NCI-H460 (cell line): ENCODE measurements at places on chromosomes 1 and 21. TPM values are rescaled to one million over a fixed set of nuclear protein-coding genes. Genes with fewer than 3 reads are reported as not detected.

- no peak for DNase-seq
Observed at GRCh38 chr1:49389699-49390098, 613.0 kb upstream of the BEND5 start.

- DNase-seq: no peak
Observed at GRCh38 chr1:81662913-81663526, 137.7 kb upstream of the ADGRL2 start.

DNA sequence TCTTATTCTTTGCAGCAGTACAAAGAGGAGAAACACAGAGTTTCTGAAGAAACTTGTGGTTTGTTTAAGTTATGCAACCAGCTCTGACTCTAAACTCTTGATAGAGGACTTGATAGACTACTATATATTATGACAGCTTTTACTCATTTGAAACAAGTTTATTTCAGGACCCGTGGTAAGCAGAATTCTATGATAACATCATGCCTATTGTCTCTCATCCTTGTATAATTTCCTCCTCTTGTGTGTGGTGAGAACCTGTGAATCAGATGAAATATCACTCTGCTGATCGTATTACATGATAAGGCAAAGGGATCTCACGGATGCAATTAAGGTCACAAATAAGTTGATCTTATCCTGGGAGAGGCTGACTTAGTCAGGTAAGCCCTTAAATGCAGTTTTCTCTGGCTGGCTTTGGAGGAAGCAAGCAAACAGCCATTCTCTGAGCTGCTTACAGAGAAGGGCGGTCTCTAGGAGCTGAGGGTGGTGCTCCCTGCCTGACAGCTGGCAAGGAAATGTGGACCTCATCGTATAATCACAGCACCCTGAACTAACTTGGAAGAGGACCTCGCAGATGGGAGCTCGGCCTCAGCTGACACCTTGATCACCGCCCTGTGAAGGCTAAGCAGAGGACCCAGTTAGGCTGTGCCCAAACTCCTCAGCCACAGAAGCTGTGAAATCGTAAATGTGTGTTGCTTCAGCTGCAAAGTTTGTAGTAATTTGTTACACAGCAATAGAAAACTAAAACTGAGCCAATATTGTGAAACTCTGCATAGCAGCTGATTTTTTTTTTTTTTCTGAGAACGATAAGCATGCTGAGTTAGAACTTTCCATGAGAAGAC, 151.1 kb upstream of the DPT start:
- DNase-seq: no peak

- no peak for DNase-seq
Observed at GRCh38 chr21:42611852-42612251, 41.6 kb upstream of the PDE9A start.

DNA sequence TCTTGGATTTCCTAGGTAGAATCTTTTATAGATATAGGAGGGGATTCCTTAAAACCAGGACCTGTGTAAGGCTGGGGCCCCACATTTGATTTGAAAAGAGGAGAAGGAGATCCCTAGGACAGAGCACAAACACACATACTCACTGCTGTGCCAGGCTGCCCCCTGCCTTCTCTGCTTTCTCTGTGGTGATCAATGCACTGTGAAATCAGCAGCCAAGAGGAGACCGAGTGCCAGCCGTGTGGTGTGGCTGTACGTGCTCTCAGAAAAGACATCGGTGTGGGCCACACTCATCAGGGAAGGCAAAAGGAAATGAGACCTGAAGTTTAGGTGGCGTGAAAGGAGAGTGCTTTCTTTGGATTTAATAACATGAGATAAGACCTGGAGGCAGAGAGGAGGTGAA, 194.2 kb downstream of the ZSCAN20 start:
- no peak for DNase-seq

DNA sequence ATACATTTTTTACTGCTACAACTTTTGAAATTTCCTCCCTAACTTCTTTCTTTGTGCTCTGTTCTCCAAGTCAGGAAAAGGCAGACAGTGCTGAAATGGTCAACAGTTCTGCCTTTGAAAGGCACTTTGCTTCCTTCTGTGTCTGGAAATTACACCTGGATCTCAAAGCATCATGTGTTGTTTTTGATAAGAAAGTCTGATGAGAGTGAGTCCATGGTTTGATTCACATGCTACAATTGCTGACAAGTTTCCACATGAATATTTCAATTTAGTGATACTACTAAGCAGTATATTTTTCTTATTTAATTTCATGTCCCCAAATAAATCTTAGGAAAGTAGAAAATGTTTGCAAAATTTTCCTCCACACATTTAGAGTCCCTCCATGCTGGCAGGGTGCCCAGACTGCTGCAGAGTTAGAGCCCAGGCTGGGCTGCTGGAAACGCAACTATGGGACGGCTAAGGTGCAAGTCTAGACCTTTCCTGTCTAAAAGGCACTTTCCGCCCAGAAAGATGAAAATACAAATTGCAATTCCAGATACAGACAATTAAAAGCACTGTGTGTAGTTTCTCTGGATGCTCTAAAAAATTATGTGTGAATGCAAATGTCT, 96.6 kb upstream of the RUNX1 start:
- no peak for DNase-seq

DNA sequence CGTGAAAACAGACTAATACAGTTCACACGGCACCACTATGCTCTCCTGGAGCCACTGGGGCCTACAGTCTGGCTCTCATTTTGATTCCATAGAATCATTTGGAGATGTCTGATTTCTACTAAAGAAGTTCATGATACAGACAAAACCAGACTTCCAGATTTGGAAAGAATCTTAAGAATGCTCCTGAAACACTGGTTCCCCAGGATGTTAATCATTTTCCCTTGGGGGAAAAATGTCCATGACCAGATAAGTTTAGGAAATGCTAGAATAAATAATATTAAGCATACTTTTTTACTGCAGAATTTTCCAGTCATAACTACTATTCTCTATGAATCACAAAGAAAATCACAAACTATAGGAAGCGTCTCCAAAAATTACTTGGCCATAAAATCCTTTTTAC, 63.0 kb upstream of the RGS7 start:
- no peak for DNase-seq

GRCh38 chr1:227434808-227435444, 116.6 kb upstream of the CDC42BPA start:
- no peak for DNase-seq

GRCh38 chr1:201334325-201335173, 42.9 kb downstream of the TNNT2 start:
- DNase-seq: no peak

DNA sequence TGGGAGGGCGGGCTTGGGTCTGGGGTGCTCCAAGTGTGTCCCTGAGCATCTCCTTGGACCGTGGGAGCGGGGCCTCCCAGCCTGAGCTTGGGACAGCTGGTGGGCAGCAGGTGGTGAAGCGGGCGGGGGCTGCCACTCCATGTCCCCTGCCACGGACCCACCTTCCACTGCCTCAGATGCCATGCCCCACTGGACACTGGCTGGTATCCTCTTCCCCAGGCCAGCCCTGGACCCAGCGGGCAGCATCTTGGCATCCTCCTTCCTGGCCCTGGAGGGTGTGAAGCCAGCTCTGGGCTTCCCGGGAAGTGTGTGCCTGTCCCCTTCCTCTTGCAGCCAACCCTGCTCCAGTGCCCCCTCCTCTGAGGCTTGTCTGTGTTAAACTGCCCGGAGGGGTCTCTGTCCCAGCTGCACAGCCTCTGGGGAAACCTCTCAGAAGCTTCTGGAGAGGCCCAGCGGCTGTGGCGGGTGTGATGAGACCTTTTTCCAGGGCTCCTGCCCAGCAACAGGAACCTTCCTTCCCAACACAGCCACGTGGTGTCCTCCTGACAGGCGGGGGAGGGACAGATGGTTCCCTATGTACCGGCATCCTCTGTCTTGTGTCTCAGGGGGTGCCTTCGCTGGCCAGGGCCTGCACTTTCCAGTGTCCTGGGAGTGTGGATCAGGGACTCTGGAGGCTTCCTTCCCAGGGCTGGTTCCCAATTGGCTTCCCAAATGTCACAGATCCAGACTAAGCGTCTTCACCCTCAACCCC, 81.6 kb upstream of the DISP3 start:
- no peak for DNase-seq

- no peak for DNase-seq
Observed at GRCh38 chr1:210635108-210635507, 306.4 kb downstream of the HHAT start.

GRCh38 chr21:16162953-16163352, 433.2 kb downstream of the USP25 start:
- no peak for DNase-seq

DNA sequence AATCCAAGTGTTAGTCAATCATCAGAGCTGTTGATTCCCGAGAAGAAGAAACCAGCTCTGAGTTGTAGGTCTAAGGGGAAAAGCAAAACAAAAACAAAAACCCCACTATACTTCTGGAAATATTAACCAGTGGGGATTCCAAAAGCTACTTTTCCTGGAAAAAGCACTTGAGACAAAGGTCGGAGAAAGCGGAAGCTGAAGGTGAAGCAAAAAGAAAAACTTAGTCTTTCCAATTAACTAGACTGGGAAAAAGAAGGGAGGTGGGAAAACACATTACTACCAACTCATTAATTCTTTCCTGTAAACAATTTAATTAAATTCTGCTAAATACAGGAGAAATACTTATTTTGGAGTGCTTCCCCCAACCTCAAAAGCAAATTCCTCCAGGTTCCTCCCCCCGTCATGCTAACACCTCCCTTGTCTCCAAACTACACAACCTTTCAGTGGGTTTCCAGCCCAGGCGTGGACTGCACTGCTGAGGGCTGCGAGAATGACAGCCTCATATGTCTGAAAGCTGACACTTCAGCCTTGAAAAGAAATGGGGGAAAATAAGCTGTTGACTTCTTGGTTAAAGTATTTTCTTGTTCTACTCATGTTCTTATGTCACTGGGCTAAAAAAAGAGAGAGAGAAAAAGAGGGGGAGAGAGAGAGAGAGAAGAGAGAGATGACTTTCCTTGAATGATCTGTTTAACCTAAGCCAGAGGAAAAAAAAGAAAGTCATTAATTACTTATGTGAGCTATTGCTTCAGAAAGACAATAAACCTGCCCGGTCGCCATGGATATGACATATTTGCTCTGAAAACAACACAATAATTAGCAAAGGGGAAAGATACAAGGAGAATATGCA, 5.1 kb downstream of the CASZ1 start:
- DNase-seq: no peak

GRCh38 chr1:106962591-106962990, 93.9 kb upstream of the PRMT6 start:
- DNase-seq: no peak

GRCh38 chr1:244970236-244970743, 105.9 kb upstream of the HNRNPU start:
- peak; percentile 78 for DNase-seq

- DNase-seq: no peak
Observed at GRCh38 chr21:42222821-42223390, 4.0 kb downstream of the ABCG1 start.

DNA sequence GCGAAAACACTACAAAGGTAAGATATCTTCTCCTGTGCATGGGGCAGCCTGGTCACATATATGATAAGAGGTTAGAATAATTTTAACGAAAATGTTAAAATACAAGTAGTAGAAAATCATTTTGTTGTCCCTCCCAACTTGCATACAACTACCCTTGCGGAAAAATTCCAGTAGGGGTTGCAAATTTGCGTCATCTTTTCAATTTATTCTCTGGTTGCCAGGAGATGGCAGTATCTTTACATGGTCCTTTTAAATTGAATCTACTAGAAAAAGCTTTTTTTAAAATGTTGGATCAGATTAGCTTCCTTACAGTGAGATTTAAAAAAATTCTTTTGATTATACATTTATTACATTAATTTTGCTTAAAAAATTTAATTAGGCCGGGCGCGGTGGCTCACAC, 10.9 kb downstream of the S100PBP start:
- DNase-seq: no peak

DNA sequence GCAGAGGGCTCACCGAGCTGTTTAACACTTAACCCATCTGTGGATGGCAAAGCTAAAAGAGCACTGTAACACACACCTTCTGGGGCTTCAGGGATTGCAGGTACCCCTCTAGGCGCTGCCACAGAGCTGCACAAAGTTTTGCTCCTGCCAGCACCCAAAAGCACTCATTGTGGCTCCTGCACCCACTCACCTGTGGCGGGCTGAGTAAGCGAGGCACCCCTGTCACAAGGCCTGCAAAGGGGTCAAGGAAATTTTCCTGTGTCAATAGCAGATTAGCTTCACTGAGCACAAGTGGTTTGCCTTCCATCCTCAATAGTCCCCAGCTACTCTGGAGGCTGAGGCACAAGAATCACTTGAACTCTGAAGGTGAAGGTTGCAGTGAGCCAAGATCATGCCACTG, 29.5 kb upstream of the KCNK1 start:
- no peak for DNase-seq

GRCh38 chr1:85315789-85316188, 39.4 kb upstream of the BCL10 start:
- no peak for DNase-seq

DNA sequence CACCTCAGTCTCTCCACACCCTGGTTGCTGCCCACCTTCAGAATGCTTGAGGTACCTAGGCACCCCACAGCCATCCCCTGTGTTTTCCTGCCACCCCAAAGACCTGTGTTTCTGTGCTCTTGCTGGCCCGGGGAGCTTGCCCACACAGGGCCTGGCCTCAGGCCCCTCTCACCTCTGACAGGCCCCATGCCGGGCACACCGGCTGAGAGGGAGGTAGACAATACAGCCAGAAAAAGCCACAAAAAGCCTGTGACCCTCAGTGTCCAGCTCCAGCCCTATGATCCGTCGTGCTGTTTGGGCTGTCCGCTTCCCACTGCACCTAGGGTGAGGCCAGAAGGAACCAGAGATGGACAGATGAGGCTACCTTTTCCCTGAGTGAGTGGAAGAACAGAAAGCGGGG, 11.4 kb downstream of the SEMA6C start:
- DNase-seq: no peak

- DNase-seq: no peak
Observed at GRCh38 chr1:203144661-203145060, 17.1 kb downstream of the ADORA1 start.

GRCh38 chr1:219261454-219261853, 87.8 kb downstream of the LYPLAL1 start:
- no peak for DNase-seq

- DNase-seq: no peak
Observed at GRCh38 chr1:38392861-38393260, 346.3 kb upstream of the POU3F1 start.

AJAP1 gene
- total RNA-seq: 0.03 TPM in 1 of 2 replicates, not detected in the other

S100A16 gene
- total RNA-seq: 96.5 and 101 TPM in 2 replicates

OTUD7B gene
- total RNA-seq: 18.9 TPM in 2 replicates

FAM78B gene
- 0.22 and 0.38 TPM in 2 replicates for total RNA-seq

RGS13 gene
- not detected in 2 replicates for total RNA-seq

CRABP2 gene
- 1.2 and 1.8 TPM in 2 replicates for total RNA-seq

VWA5B1 gene
- total RNA-seq: not detected in 2 replicates
